ENCODE measurements at places on chromosomes 2 and 18. TPM values are rescaled to one million over a fixed set of nuclear protein-coding genes. Genes with fewer than 3 reads are reported as not detected.
A peak's percentile ranks its signal among the peaks of the same experiment; 100 is the strongest.

DNA sequence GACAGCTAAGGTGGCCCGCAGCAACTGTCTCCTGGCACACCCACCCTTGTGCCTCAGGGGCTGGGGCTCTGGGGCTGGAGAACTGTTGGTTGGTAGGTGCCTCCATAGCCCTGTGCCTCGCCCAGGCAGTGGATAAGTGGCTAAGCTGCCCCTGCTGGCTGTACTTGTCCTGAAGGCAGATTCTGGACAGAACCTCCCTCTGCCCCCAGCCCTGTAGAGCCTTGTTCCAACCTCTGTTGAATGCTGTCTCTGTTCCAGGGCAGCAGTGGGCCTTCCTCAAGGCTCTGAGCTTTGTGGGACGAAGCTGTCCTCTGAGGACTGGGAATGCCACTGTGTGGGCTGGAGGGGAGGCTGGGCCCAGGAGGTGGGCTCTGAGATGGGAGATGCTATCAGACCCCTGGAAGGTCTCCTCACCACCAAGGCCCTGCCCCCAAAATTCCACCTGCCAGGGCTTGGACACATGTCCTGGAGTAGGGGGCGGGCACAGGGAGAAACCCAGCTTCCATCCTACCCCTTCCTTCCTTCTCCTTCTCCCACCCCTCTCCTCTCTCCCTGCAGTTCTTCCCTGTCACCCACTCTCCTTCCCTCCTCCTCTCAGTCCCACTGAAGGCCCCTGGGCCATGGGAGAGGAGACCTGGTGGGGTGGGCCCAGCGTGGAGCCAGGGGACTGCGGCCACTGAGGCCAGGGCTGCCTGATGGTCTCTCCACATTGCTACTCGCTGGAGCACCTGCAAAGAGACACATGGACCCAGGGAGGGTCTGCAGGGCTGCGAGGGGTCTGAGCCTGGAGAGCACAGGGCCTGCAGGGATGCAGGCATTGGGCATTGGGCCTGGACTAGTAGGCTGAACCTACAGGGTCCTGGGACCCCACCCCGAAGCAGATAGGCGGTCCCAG, 1.7 kb upstream of the PDCD1 start:
- no peak for DNase-seq

DNA sequence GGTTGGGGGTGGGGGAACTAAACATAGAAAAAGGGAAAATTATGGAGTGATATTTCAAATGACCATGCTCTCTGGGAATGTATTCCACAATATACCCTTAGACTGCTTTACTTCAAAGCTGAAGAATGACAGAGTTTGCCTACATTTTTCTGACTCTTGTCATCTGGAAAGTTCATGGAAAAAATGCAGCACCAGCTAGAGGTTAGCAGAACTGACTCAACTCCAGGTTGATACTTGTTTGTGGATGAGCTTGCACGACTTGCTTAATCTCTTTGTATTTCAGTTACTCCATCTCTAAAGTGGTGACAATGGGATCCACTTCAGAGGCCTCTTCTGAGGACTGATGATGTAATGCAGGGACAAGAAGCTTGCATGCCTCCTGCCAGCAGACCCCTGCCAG, 824.0 kb upstream of the ID2 start:
- no peak for DNase-seq

DNA sequence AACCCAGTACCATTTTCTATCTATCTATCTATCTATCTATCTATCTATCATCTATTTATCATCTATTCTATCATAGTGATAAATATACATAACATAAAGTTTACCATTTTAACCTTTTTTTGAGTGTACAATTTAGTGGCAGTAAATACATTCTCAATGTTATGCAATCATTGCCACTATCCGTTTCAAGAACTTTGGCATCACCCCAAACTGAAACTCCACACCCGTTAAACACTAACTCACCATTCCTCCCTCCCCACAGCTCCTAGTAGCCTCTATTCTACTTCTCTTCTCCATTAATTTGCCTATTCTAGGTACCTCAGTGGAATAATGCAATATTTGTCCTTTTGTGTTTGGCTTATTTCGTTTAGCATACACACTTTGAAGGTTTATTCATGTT, 82.5 kb upstream of the KCNE4 start:
- DNase-seq = no peak

DNA sequence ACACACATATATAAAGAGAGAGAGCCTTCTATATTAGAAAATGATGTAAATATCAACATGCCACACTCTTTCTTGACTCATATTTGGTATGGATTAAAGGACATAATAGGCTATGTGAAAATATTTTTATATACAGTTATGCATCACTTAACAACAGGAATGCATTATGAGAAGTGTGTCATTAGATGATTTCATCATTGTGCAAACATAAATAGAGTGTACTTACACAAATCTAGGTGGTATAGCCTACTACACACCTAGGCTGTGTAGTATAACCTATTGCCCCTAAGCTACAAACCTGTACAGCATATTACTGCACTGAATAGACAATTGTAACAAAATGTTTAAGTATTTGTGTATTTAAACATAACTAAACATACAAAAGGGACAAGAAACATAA, 354.8 kb upstream of the CNTNAP5 start:
- DNase-seq = no peak

DNA sequence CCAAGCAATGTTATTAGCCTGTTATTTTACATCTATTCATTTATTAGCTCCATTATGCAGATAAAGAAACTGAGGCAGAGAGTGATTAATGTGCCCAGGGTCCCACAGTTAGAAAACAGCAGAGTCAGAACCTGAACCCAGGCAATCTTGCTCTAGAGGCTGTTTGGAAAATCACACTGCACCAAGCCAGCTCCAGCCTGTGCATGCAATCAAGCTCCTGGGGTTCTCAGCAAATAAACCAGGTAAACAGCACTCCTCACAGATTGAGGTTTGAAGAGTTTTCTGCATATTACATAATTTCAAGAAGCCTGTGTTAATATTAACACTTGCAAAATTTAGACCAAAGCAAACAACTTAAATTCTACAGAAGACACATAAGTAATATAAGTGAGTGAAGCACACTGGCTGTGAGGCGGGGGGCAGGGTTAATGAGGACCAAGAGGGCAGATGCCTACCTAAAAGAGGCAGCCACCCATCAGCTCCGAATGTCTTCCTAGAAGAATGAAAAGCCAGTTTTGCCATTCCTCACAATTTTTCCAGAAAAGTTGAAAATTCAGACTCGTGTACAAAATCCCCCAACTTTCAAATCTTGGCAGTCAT, 35.4 kb downstream of the CACNB4 start:
- no peak for DNase-seq

GRCh38 chr2:128280158-128280871, 38.4 kb downstream of the HS6ST1 start:
- DNase-seq = peak; percentile 63

The LAMA3 gene
- total RNA-seq = 47.3 TPM

DNA sequence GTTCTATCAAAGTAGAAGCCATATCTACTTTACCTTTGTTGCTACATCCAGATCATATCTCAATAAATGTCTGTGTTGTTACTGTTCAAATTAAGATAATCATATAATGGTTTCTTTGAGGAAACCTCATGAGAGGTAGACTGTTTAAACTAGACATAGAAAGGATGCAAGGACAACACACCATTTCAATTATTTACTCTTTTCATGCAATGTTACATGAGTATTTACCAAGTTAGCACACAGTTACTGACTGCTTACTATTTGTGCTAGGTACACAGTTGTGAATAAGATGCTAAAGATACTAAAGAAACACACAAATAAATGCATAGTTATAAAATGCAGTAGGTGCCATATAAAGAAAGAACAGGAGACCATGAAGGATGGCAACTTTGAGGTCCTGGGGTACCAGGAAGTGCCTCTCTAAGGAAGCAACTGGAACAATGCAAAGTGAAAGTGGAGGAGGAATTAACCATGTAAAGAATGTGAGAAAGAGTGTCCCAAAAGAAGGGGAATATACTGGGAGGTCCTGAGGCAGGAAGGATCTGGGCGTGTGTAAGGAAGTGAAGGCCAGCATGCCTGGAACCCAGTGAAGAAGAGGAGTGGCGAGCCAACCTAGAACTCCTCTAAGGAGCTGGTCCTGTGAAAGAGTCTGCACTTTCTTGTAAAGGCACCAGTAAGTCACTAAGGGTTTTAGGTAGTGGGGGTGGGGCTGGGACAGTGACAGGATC, 39.4 kb downstream of the RBMS1 start:
- DNase-seq = no peak

DNA sequence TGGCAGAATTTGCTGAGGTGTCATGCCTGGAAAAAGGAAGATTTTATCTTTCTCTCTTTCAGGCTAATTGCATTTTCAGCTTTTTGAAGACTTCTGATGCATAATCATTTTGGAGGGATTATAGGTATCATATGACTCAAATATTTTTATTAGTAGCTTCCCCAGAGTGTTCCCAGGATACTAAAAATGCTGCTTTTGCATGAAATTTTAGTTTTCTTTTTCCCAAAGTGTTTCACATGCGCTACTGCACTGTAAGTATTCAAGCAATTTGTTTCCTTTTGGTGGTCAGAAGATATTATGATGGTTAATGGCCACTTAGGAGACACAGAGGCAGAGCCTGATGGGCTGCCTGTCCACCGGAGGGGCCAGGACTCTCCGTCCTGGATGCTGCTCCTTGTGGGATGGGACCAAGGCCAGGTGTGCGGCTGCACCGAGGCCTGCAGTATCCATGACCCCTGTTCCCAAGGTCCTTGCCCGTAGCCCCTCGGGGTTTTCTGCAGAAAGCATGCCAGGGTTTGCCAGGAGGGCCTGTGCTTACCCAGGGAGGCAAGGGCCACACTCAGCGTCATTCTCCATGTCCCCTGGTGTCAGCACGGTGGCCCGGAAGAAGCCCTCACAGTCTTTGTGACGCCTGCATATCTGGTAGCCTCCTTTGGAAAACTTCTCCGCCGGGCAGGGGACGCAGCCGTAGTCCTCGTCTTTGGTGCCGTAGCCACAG, 60.2 kb downstream of the EDAR start:
- no peak for DNase-seq

DNA sequence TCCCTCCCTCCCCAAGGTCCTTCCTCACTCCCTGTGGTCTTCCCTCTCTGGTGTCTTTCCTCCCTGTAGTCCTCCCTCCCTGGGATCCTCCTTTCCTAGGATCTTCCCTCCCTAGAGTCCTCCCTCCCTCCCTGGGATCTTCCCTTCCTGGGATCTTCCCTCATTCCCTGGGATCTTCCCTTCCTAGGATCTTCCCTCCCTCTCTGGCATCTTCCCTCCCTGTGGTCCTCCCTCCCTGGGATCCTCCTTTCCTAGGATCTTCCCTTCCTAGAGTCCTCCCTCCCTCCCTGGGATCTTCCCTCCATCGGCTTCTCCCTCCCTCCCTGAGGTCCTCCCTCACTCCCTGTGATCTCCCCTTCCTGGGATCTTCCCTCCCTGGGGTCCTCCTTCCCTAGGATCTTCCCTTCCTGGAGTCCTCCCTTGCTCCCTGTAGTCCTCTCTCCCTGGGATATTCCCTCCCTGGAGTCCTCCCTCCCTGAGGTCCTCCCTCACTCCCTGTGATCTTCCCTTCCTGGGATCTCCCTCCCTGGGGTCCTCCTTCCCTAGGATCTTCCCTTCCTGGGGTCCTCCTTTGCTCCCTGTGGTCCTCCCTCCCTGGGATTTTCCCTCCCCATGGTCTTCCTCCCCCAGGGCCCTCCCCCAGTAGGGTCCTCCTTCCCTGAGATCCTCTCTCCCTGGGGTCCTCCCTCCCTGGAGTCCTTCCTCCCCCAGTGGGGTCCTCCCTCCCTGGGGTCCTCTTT, 23.0 kb downstream of the STK25 start:
- no peak for DNase-seq

DNA sequence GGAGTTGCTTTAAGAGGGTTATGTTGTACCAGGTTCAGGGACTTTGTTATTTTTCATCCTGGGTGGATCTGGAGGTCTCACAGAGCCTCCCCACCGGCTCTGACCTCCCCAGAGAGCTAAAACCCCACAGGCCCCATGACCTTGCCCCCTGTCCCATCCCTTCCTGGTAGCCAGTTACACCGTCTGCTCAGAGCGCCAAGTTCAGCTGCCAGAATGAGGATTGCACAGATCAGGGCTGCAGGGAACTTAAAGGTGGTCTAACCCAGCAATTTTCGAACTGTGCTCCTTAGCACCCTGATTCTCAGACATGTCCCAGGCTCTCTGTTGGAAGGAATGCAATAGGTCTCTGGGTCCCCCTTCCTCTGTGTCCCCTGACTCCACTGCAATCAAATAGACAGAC, 32.1 kb downstream of the ATOH8 start:
- DNase-seq = peak; percentile 54

GRCh38 chr2:111685342-111685741, 198.7 kb downstream of the ANAPC1 start:
- DNase-seq = no peak

DNA sequence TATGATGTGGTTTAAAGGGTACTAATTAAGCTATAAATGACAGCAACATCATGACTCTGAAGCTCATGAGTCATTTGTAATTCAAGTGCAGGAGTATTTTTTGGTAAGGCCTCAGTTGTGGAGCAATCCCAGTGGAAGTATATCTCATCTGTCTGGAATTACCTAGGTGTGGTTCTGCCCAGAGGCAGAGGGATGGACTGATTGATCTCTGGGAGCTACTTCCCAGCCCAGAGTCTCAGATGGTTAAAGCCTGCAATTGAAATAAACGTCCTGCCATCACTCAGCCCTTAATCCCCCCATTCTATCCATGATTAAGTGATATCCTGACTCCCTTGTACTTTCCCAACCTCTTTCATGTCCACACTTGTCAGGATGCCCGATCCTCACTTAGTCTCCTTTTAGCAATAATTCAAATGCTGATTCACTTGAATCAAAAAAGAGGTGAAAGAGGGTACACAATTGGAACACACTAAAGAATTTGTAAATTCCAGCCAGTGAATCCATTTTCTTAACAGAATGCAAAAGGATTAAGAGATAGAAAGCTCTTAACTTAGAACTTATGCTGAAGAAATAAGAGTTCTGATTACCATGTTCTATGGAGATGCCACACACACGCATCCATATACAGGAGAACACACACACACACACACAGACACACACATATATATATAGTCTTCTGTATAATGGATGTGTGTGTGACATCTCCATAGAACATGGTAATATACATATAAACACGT, 664.4 kb downstream of the NYAP2 start:
- DNase-seq = no peak

All from sciatic nerve (tissue), 2 donors.